Activated T-helper 1 cell treated with anti-CD3 and anti-CD28 coated beads, Interleukin-2, amount 50 U/mL, for 16 hours (primary cell): ENCODE measurements at places on chromosomes 7 and 10.

DNA sequence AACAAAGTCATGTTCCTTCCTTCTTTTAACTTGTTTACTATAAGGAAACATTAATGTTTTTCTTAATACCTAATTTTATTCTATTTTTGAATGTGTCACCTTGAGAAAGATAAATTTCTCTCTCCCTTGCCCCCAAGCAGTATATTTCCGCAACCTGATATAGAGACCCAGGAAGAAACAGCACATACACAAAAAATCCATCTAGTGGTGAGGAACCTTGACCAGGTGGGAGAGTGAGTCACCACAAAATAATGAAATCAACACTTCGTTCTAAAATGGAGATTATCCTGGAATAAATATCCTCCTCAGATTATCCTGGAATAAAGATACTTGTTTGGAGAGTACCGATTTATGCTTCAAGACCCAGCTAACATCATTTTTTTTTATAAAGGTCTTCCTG is 232.9 kb upstream of the PTN start:
- no peak for DNase-seq

DNA sequence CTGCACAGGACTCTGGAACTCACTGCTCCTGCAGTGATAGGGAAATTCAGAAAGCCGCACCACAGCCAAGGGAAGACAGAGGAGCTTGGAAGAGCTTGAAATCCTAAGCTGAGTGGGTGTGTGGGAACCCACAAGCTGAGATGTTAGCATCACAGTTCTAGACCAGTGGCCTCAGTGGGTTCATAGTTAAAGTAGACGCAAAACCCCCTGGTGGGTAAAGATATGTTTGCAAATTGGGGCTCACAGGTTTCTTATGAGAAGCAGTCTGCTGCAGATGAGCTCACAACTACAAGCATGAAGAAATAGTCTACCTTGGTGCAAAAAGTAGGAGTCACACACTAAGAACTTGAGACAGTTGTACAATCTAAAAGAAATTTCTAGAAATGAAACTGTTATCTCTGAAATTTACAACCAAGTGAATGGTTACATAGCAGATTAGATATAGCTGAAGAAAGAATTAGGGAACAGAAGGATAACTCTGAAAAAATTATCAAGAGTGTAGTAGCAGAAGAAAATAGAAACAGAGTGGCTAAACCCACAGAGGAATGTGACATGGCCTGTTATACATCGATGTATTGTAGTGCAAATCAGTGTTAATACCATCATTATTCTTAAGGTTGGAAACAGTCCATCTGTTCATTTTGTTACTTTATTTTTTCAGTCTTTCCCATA is 77.2 kb downstream of the DYNC2I1 start:
- no peak for DNase-seq

DNA sequence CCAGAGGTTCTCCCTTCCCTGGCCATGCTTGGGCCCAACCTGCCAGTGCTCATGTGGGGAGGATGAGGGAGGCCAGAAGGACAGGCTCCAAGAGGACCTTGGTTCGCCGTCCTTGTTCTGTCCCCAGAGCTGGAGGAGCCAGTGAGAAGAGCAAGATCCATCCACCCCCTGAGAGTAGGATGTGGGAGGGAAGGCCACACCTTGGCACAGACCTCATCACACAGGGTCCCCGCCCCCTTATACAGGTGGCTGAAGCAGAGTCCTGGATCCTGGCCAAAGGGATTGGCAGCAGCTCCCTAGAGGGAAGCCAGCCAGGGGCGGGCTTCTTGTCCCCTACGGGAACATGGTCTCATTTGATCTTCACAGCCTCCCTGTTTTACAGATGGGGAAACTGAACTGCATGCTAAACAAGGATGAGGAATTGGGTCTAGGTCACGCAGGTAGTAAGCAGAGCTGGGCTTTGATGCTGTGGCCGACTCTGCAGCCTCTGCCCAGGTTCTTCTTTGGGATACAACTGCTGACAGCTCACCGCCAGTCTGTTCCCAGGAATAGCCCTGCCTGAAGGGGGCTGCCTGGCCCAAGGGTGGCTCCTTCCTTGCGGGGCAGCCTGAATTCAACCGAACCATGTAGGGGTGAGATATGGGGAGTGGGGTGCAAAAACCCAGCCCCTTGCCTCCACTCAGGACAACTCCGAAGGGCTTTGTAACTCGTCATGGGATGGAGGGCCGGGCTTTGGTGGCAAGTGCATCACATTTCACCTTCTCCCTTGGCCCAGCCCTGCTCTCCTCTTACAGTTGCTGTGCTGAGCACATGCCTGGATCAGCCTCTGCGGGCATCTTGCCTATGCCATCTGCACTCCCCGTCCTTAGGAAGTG is 62.2 kb upstream of the KDM7A start:
- DNase-seq, result no peak

GRCh38 chr10:15220445-15220844 is 52.0 kb upstream of the NMT2 start:
- DNase-seq, result no peak

DNA sequence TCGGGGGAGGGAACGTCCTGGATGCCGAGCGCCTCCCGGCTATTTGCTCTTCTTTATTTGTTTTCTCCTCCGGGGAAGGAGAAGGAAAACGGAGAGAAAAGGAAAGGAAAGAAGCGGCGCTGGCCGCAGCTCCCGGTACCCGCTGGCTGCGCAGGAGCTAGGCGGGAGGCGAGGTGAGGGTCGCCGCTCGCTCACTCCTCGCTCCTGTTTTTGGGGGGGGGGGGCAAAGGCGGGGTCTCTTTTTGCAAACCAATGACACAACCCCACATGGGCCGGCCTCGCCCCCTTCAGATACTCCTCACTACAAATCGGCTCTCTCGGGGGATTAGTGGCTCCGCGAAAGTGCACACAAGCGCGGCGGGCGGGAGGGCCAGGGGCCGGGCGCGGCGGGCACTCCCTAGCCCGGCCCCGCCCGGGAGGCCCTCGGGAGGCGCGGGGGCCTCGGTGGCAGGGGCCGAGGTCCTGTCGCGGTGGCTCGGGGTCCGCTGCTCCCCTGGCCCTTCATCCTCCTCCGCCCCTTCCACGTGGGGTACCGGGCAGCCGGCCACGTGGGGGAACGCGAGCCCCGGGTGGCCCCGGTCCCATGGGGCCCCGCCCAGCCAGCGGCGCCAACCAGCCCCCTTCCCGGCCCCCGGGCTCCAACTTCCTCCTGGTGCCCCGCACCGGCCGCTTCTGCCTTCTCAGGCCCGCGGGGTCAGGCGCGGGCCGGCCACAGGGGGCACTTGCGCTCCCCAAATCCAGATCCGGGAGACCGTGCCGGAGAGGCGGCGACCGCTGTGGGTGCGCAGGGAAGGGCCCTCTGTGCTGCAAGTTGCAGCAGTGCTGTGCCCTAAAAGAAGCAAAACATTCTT is 718 bp upstream of the CTBP2 start:
- DNase-seq, result no peak

DNA sequence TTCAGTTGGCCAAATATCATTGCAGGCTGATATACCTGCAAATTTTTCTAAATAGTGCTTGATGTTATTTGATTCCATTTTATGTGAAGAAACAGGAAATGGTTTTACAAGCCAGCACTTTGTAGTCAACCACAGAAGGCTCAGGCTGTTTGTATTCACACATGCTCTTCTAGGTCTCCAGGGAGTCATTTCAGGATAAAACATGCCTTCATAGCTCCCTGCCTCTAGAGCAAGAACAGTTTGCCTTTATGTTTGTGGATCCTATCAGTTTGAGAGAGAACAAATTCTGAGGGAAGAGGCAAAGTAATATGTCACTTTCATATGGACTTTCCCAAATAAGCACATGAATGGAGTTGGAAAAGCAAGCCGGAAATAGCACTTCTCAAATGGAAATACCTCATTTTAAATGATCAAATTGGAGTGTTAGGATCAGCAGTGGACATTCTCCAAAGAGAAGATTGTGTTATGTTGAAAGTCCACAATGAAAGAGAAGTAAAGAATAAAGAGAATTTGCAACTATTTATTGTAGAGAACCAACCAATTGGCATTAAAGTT is 277.6 kb downstream of the KCND2 start:
- DNase-seq, result no peak

DNA sequence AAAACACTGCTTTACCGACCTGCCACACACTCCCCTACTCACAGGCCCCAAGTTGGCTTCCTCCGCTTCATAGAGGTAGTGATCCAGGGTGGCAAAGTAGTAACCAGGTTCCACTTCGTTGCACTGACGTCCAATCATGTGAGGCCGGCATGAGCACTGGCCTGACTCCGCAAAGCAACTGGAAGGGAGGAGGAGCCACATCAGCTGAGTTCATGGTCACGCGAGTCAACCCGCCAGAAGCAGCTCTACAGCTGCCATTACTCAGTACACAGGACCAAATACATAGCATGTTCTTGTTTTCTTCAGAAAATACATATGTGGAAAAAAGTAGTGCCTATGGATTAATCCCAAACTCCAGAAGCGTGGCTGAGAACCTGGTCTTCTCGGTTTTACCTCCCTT is 38.5 kb downstream of the LAMB1 start:
- no peak for DNase-seq

DNA sequence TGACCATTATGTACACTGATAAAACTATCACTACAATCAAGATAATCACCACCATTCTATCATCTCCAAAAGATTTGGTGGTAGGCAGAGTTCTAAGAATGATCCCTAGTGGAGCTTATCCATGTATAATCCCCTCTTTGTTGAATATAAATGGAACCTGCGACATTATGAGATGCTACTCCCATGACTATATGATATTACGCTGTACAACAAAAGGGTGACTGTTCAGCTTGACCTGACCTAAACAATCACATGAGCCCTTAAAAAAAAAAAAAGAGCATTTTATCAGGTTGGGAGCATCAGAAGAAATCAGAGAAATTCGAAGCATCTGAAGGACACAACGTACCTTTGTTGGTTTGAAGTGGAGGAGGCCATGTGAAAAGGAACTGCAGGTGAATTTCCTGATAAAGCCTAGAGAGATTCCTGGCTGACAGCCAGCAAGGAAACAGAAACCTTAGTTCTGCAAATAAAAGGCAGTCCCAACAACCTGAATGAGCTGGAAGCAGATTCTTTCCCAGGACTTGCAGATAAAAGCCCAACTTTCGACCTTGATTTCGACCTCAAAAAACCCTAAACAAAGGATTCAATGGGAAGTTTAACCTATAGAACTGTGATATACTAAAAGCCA is 270.7 kb downstream of the ADRA2A start:
- no peak for DNase-seq

- no peak for DNase-seq
Observed at GRCh38 chr10:90504172-90504571, 353.7 kb downstream of the HTR7 start.

- no peak for DNase-seq
Observed at GRCh38 chr7:27941522-27941921, 201.6 kb downstream of the TAX1BP1 start.

DNA sequence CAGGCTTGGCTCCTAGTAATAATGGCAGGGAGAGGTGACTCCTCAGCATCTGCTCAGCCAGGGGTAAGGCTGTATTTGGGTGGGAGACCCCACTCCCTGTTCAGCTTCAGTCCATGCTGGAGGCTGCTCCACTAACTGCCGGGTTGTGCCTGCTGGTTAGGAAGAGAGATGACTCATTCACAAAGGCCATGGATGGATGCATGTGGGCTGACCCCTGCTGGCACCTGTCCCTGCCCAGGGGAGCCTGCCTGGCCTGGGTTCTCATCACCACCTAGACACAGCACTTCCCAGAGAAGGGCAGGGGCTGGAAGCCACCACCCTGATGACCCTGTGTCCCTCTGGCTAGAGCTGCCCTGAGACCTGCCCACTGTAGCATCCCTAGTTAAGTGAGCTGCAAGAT is 59.0 kb downstream of the VSTM4 start:
- no peak for DNase-seq
